ENCODE measurements at places on chromosomes 6 and 20.

- no peak for DNase-seq
These were observed 170.0 kb upstream of the ZNF184 start for GRCh38 chr6:27642744-27643456.

DNA sequence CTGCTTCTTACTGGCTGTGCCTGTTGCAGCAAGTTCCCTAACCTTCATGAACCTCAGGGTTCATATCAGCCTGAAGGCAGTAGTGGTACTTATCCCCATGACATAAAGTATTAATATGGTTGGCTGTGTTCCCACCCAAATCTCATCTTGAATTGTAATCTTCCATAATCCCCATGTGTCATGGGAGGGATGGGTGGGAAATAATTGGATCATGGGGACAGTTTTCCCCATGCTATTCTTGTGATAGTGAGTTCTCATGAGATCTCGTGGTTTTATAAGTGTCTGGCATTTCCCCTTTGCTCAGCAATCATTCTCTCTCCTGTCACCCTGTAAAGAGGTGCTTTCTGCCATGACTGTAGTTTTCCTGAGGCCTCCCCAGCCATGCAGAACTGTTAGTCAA lies 61.8 kb downstream of the FAM229B start:
- DNase-seq: no peak

- DNase-seq: no peak
These were observed 174.0 kb downstream of the RNF144B start for GRCh38 chr6:18561037-18561750.

- DNase-seq: no peak
These were observed 899.4 kb upstream of the FLRT3 start for GRCh38 chr20:15236812-15237211.

DNA sequence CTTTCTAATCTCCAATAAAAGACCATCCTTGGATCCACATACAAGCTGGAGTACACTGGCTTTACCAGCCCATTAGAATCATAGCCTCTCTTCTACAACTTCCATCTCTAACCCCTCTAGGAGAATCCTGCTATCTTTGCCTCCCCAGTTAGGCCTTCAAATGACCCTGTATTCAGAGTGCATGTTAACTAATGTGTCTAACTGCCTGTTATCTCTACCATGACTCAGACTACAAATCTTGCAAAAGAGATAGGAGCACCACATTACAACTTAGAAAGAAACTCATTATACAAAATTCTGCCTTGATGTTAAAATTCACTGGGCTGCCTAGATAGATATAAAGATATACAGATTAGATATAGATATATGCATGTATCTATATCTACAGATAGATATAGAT lies 28.2 kb downstream of the GPR63 start:
- DNase-seq: no peak

- DNase-seq: no peak
These were observed 5.8 kb downstream of the C6orf132 start for GRCh38 chr6:42136508-42137193.

DNA sequence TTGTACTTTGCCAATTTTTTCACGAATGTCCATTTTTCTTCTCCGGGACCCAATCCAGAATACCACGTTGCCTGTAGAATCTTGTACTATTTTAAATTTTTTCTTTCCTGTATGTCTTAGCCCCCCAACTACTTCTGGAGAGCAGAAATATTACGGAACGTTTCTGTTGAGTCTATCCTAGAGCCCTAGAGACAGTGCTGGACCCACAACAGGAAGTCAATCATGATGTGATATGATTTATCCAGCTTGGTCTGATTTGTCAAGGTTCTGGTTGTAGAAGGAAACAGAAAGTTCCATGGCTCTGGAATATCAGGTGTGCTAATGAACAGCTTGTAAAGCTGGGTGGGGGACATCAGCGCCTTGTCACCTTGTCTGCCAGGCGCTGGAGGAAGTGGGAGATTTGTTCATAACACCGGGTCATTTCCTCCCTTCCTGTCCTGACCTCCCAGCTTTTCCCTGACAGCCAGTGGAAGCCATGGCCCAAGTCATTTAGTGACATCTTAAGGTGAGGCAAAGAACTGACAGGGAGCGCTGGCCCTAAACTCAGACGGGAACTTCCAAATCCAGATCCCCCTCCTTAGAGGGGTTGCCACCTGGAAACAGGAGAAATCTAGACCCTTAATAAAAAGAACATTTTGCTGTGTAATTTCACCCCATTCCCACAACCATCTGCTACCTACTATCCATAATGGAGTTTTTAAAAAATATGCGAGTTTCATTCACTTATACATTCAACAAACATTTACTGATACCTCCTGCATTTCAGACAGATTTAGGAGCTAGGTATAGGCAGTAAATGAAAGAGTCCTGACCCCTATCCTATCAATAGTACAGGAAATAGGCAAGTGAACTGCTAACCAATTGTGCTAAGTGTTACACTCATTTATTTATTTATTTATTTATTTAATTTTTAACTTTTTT lies 130.5 kb downstream of the ZFP64 start:
- no peak for DNase-seq

GRCh38 chr6:164854526-164854925 lies 454.9 kb downstream of the C6orf118 start:
- DNase-seq: no peak

GRCh38 chr6:54981647-54982046 lies 135.1 kb downstream of the FAM83B start:
- no peak for DNase-seq

GRCh38 chr20:51800872-51801121 lies 1.5 kb downstream of the SALL4 start:
- DNase-seq: no peak

GRCh38 chr6:30720738-30721197 lies 616 bp downstream of the TUBB start:
- peak; percentile 68 for DNase-seq

GRCh38 chr6:115765966-115766365 lies 294.7 kb downstream of the FRK start:
- no peak for DNase-seq

GRCh38 chr20:43863821-43864544 lies 50.7 kb upstream of the TOX2 start:
- DNase-seq: no peak

GRCh38 chr20:63822276-63822696 lies 8.8 kb downstream of the ZBTB46 start:
- no peak for DNase-seq

- DNase-seq: no peak
These were observed 6.0 kb upstream of the AVP start for GRCh38 chr20:3090565-3090964.

GRCh38 chr6:170124836-170125235 lies 166.0 kb downstream of the DLL1 start:
- no peak for DNase-seq

GRCh38 chr6:169542491-169542890 lies 159.3 kb downstream of the WDR27 start:
- DNase-seq: no peak

DNA sequence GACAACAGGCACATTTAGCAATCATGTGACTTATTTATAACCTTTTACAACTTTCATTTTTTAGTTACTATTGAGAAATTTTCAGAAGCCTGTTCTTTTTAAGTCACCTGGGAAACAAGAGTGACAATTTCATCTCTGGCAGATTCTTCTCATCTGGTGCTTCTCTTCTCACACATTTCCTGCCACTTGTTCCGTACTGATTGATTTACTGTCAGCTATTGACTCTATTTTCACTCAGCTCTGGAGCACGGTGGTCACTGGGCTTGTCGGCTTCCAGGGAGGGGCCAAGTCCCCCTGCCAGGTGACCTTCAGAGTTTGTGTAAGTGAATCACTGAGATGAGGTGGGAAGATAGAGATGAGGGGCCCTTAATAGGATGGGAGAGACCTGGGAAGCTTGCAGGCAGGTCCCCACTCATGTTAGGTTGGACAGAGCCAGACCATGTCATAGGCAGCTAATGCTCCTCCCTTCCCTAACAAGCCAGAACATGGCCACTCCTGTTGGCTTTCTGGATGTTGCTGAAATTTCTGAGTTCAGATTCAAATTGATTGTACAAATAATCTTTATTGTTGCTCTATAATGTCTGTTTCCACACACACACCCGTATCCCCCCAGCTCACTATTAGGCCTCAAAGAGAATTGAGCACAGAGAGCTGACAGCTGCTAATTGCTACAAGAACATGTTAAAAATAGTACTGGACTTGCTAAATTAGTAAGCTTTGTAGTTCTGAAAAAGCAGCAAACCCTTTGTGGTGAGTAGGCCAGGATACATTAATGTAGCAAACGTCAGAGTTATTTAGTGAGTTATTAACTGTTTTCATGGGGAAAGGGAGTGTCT lies 13.3 kb downstream of the DUSP22 start:
- no peak for DNase-seq

DNA sequence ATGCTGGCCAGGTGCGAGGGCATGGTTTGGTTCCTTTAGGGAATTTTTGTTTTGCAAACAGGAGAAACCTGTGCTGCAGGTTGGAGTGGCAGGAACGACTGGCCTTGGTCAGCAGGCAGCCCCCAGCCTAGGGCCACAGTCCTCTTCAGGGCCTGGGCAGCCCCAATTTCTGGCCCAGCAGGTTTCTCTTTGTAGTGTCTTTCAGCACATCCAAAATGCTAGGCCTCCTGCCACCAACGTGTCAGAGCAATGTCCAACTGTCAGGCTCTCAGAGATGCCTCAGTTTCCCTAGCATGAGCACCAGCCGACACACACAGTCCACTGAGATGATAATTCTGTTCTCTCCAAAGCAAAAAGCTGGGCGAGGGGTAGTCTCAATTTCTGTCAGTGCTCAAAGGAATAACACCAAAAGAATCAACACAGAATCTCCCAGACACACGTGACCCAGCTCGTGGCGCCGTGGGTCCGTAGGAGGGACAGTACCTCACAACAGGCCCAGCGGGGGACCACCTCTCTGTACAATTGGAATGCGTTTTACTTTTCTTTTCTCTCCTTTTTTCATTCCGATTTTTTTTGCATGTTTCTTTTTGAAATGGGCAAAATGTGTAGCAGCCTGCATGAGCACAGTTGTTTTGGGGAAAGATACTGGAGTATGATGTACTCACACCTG lies 125.9 kb downstream of the TAF4 start:
- no peak for DNase-seq

- no peak for DNase-seq
These were observed 28.6 kb upstream of the DACT2 start for GRCh38 chr6:168348186-168348585.

GRCh38 chr20:53252002-53252401 lies 279.8 kb downstream of the TSHZ2 start:
- DNase-seq: no peak

GRCh38 chr6:140434761-140435160 lies 1060.3 kb upstream of the CITED2 start:
- no peak for DNase-seq

DNA sequence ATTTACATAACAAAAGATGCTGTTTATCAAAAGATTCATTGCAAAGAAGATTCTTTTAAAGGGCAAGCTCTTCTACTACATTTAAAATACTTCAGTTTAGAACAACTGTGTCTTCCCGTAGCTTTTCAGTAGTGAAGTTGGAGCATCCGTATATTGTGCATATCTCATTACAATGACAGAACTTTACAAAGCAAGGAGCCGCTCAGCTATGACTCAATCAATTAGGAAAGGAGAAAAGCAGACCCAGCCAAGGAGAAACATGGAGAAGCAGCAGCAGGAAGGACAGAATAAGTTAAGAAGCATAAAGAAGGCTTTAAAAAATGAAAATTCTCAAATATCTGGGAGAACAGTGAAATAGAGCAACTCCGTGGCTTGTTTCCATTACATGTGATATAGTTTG lies 132.6 kb upstream of the SMLR1 start:
- no peak for DNase-seq

DNA sequence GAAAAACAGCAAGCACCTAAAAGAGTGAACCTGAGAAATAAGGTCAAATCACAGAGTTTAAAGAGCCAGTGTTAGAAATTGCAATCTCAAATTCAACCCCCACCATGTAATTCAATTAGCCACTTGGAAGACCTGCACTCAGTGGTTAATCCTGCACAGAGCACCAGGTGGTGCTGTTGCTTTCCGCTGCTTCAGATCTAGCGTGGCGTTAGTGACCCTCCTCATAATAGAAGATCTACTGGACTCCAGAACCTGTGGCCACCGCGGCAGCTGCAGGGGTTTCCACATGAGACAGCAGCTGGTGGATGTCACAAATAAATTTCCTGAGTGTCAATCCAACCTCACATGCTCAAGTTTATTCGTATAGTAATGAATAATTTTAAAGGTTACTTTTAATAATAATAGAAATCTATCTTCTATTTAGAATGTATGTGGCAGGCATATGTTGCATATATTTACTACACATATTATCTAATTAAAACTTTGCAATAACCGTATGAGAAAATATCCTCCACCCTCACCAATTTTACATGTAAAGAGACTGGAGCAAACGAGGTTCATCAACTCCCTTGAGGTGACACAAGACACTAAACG lies 84.4 kb downstream of the SYNE1 start:
- peak; percentile 54 for DNase-seq

- DNase-seq: no peak
These were observed 19.0 kb upstream of the MAP3K7 start for GRCh38 chr6:90605749-90606340.

DNA sequence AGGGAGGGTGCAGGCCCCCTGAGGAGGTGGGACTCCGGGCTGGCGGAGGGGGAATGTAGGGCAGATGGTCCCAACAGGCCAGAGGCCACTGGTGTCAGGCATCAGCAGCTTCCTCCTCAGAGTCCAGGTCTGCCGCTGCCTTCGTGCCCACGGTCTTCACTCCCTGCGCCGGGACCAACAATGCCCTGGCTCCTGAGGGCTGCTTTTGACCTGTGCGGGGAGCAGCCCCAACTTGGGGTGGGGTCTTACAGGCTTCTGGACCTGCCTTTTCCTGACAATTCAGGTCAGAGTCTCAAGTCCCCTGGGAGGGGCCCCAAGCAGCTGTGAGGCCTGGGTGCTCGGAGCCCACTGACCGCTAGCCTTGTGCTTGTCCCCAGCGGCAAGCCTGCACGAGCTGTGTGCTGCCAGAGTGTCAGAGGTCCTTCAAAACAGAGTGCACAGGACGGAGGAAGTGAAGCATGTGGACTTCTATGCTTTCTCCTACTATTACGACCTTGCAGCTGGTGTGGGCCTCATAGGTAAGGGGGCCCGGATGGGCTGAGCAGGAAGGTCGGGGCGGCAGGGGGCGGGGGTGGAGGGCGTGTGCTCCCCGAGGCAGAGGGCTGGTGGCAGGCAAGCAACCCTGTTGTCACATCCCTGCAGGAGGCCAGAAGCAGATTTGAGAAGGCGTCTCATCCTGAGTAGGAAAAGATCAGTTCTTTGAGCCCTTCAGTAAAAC lies 25.3 kb upstream of the PYGB start:
- no peak for DNase-seq

DNA sequence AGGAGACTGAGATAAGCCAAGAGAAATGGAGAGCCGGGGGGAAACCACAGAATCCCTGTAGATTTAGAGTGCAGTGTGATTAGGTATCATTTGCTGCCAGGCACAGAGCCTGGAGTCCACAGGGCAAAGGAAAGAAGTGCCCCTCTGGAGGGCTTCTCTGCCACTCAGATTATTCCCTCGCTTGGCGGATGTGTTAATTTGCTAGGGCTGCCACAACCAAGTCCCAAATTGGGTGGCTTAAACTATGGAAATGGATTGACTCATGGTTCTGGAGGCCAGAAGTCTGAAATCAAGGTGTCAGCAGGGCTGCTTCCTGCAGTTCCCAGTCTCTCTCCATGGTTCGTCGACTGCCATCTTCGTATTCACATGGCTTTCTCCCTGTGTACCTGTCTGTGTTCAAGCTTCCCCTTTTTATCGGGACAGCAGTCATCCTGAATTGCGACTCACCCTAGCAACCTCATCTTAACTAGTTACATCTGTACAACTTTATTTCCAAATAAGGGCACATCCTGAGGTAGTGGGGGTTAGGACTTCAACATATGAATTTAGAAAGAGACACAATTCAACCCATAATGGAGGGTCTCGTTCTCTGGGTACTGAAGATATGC lies 122.2 kb downstream of the ANKRD60 start:
- no peak for DNase-seq

GRCh38 chr6:50585441-50586330 lies 127.6 kb upstream of the TFAP2D start:
- DNase-seq: no peak
